RPMI7951 (cell line): ENCODE measurements at places on chromosomes 2 and 18. TPM values are rescaled to one million over a fixed set of nuclear protein-coding genes. Genes with fewer than 3 reads are reported as not detected.

- DNase-seq = no peak
Observed at GRCh38 chr2:99421469-99421868, 68.3 kb downstream of the REV1 start.

DNA sequence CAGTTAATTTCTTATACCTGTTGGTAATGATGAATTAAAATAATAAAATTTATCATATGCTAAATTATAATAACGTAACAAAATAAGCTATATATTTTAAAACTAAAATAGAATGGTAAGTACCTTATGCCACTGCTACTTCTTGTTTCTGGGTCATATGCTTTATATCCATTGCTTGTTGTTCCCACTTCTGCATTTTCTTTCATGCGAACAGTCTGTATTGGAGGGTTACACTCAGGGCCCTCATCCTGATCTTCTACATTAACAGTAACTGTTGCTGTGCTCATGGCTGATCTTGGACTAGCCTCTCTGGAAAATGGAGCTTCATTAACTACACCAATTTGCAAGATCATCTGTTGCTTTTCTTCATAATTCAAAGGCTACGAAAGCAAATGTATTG is 22.2 kb downstream of the DSC2 start:
- DNase-seq = no peak

DNA sequence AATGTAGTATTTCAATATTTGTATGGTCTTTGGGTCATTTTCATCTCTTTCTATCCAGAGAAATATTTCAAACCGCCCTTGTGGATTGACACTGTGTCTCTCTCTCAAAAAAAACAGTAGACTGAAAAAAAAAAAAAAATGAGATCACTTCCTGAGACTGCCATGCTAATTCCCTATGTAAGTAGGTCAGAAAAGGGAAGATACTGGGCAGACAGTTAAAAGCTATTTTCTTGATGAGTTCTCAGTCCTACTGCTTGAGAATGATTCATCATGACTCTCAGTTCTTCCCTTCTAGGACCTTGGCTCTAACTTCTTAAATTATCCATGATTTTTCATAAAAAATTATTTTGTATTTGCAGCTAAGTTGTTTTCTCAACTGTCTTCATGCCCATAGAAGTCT is 672.3 kb upstream of the REG3G start:
- no peak for DNase-seq

DNA sequence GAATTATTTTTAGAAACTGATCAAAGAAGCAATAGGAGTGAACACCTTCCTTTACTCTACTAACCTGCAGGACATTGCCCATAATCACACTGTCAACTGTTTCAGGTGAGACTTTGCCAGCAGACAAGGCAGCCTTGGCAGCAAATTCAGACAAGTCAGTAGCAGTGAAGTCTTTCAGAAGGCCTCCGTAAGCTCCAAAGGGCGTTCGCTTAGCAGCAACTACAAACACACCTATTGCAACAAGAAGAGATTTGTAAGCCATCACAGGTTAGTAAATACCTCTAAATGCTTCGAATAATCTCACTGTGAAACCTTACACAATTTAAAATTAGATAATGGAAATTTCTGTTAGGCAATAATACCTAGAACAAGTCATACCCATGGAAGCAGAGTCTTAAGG is 10.7 kb downstream of the ACAA2 start:
- DNase-seq = no peak

Gene REG3G
- not detected in 2 replicates for total RNA-seq

GRCh38 chr2:212227755-212228154 is 310.8 kb downstream of the ERBB4 start:
- DNase-seq = peak; percentile 13

Gene PLGLB2
- 0.60 and 1.2 TPM in 2 replicates for total RNA-seq

DNA sequence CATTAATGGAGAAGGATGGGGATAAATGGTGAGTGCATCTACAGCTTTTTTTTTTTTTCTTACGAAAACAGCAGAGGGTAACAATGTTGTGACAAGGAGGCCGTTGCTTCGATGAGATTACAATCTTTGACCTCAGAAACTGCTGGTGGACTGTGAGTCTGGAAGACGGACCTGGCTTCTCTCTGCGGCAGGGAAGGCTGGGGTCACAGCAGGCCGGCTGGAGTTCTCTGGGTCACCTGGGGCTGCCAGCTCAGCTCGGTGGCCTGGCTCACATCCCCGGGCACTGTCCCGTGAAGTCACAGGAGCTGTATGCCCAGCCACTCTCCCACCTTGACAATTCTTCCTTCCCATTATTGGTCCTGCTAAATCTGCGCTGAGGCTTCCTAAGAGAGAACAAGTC is 160.8 kb downstream of the ACKR3 start:
- no peak for DNase-seq

Gene WDFY1
- 39.1 and 45.7 TPM in 2 replicates for total RNA-seq

GRCh38 chr18:13809043-13809430 is 14.9 kb upstream of the MC5R start:
- DNase-seq = no peak

GRCh38 chr2:207762146-207762545 is 7.6 kb downstream of the FZD5 start:
- no peak for DNase-seq

DNA sequence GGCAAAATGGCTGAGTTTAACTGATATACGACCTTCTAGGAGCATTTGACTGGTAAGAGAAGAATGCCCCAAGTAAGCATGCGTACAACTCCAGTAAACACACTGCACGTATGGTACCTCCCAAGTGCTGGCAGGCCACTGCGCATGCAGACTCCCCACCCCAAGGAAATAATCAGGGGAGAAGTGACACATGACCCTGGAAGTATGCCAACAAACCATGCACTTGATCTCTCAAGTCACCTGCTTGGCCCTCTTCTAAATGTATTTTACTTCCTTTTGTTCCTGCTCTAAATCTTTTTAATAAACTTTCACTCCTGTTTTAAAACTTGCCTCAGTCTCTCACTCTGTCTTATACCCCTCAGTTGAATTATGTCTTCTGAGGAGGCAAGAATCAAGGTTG is 129.8 kb upstream of the COL5A2 start:
- no peak for DNase-seq

GRCh38 chr2:67919490-67919889 is 143.3 kb downstream of the C1D start:
- no peak for DNase-seq

- peak; percentile 7 for DNase-seq
Observed at GRCh38 chr2:229910832-229911412, 10.9 kb downstream of the TRIP12 start.
